ENCODE measurements at places on chromosomes 2 and 18.

- DNase-seq = no peak
Measured at GRCh38 chr2:219416235-219416602, 2.0 kb upstream of the DES start.

DNA sequence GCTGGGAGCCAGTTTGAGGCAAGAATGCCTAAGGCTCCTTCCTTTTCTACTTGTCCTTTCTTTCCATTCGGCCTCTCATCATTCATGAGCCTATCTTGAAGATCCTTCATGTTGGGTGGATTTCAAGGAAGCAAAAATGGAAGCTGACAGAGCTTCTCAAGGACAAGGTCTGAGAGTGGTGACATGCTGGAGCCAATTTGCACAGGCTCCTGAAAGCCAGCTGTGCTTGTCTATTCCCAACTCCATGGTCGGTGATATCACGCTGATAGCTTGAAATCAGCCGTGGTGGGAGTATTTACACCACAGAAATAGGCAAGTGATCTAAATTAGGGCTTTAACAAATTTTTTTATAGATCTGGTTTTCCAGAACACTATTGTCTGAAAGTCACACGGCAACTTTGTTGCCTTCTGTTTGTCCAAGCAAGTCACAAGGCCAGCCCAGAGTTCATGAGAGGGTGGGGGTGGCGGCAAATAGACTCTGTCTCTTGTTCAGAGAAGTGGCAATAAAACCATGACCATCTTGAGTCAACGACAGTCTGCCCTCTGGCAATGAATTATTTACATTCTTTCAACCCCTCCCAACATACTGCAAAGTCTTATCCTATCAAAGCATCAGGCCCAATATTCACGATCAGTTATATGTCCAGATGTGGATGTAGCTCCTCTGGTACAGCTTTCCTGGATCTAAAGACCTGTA lies 49.9 kb upstream of the SLC35F5 start:
- DNase-seq = no peak

GRCh38 chr2:85868822-85869221 lies 20.0 kb downstream of the ST3GAL5 start:
- no peak for DNase-seq

DNA sequence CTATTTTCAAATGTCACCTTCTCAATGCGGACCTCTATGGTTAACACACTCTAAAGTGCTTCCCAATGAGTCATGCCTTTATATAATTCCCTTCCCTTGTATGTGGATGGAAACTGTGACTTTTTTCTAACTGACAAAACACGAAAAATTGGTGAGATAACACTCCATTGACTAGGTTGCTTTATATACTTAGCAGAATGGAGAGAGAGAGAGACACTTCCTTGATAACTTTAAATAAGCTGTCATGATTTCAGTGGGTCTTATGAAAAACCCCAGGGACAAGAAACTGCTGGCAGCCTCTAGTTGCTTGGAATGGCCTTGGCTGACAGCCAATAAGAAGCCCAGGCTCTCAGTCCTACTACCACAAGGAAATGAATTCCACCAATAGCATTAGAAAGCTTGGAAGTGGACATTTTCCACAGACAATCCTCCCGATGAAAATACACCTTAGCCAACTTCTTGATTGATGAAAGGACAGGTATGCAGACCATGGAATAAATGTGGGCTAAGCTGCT lies 322.2 kb downstream of the ZNF804A start:
- DNase-seq = no peak

GRCh38 chr2:235606004-235606715 lies 112.3 kb downstream of the AGAP1 start:
- no peak for DNase-seq

DNA sequence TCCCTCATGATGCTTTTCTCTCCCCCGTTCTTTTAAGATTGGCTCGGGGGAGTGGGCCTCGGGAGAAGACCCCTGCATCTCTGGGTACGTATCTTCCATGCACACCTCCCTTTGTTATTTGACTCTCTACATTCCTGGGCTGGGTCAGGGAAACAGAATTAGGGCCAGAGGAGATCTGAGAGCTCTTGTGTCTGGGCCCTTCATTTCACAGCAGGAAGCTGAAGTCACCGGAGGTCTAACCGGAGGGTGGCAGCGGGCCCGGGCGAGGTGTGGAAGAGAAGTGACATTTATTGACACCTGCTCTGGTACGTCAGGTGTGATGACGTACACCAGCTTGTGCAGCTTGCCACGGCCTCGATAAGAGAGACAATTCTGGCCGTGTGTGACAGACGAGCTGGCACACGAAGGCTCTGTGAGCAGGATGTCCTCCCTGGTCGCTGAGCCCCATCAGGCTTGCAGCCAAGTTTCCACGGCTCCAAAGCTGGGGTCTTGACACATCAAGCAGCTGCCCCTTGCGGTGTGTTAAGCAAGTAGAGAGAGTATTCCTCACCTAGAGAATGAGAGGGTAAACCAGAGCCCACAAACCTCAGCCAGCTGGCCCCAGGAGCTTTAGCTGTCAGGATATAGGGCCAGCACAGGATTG lies 30.4 kb downstream of the TOGARAM2 start:
- DNase-seq = no peak

- DNase-seq = no peak
Measured at GRCh38 chr2:193743089-193743488, 1548.4 kb upstream of the TMEFF2 start.

Data from stimulated activated CD4-positive, alpha-beta T cell treated with anti-CD3 and anti-CD28 coated beads, TNF-alpha, amount 100 ng/mL, for 4 hours (primary cell).